ENCODE measurements at places on chromosomes 13 and 19.

DNA sequence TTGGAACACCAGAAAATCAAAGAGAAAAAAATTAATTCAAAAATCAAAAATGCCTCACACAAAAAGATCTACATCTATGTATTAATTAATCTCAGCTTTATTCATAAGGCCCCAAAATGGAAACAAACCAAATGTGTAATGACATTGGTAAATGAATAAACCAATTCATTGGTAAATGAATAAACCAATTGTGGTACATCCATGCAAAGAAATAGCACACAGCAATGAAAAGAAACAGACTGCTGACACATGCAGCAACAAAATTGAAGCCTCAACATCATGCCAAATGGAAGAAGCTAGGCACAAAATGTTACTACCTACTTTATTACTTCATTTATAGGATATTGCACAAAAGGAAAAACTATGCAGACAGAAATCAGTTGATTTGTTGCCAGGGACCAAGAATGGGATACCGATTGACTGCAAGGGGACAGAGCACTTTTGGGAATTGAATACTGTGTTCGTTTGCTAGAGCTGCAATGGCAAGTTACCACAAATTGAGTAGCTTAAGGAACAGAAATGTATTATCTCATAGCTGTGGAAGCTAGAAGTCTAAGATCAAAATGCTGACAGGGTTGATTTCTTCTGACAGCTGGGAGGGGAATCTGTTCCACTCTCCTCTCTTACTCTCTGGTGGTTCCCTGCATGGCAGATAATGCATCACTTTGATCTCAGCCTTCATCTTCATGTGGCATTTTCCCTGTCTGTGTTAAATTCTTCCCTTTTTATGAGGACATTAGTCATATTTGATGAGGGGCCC, 252.8 kb downstream of the RFC3 start:
- DNase-seq: no peak

DNA sequence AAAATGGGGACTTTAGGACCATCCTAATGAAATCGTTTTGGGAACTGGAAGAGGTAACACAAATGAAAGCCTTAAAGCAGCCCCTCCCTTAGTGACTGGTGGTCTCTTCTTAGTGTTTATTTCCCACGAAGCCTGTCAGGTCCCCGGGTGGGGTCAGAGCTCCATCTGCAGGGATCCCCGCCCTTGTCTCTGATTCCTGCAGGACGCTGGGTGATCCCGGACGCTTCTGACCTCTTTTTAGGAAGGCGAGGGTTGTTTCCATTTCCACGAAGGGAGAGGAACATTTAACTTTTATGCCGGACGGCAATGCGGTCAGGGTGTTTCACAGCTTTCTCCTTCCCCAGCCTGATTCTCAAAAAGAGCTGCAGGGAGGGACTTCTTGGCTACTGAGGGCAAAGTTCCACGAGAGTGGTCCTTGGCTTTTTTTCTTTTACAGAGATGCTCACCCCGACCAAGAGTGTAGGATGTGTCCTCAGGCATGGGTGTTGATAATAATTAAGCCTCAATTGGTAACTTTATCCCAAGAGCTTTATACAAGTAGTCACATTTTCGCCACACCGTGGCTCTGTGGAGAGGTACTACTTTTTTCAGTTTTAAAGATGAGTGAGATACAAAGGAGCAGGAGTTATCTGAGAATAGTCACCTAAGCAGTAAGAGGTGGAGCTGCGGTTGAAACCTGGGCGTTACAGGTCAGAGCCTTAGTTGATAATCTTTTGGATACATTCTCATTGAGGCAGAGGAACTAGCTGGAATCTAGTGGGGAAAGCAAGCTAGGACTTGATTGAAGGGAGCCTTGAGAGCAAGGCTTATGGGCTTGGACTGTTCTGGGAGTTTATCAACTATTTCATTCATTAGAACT, 813 bp downstream of the ZNF284 start:
- DNase-seq: no peak

DNA sequence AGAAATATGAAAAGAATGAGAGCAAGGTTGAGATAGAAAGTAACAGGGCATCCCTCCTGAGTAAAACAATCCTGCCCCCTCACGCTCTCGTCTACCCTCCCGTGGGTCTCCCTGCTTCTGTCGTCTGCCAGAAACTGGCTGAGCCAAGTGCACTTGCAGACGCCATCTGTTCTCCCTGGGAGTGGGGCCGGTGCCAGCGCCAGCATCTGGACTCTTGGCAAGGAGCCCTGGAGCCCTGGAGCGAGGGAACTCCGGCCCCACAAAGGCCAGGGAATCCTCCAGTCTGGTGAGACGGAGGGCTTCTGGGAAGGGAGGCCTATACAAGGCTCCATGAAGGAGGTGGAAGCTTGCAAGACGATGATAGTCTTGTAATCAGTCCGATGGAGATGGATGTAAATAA, 2.3 kb upstream of the TMEM91 start:
- DNase-seq: no peak

DNA sequence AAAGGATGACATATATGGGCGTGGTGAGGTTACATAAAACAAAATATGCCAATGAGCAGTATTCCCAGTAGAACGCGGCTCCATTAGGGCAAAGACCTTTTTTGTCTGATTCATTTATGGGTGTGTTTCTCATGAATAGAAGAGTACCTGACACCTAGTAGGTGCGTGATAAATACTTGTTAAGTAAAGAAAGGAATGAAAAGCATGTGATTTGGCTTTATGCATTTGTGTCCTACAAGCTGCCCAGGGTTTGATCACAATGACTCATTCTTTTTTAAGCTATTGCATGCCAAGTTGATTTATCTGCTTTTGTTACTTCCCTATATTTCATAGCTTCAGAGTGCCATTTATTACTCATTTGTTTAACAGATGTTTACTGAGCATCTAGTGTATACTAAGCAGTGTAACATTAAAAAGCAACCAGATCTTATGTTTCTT, 19.1 kb upstream of the KCTD4 start:
- no peak for DNase-seq

DNA sequence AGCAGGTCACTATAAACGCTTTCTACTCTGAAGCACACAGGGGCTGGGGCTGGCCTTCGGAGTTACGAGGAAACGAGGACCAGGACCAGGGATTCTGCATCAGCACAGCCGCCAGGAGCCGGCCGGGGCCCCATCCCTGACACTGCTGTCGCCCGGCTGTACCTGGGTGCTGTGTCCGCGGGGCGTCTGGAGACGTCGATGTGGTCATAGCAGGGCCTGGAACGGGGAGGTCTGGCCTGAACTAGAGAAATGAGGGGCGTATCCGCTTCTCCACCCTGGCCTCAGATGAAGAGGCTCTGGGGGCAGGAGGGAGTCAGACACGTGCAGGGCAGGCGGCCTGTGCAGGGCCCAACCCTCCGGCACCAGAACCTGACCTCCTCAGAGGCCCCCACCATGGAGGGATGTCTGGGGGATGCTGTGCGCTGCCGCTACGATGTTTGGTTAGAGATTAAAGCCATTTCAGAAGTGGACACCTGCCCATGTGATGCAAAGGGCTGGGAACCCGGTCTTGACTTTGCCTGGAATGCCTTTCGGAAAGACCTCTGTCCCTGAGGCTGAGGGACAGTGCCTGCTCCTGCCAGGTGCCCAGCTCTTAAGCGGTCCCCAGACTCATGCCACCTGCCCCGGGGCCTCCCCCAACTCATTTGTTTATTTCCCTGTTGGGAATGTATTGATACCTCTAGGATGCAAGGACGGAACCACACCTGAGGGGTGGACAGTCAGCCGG, 21.4 kb downstream of the GAS6 start:
- no peak for DNase-seq
